ENCODE measurements at places on chromosomes 7 and 10. TPM values are rescaled to one million over a fixed set of nuclear protein-coding genes. Genes with fewer than 3 reads are reported as not detected.

DNA sequence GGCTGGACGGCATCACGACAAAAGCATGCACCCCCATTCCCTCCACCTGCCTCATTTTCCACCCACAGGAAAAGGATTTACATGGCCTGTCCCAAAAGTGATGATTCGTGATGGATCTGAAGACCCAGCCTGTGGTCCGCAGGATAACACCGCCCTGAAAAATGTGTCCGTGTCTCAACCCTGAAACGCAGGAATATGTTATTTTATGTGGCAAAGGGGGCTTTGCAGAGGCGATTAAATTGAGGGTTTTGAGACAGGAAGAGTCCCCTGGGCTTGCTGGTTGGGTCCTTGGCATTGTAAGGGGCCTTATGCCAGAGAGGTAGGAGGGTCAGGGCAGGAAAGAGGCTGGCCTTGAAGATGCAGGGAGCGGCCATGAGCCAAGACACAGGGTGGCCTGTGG, 80.2 kb upstream of the PPP2R2D start:
- no peaks in the 10 kb centered on the region for H3K4me1 ChIP-seq
- H3K27ac ChIP-seq: no peak overlapping the region
- peaks cover 11% of the 10 kb centered on the region for H3K27me3 ChIP-seq
- H3K4me3 ChIP-seq: no peak overlapping the region
- H3K36me3 ChIP-seq: no peaks in the 10 kb centered on the region

- H3K4me1 ChIP-seq: peaks cover 20% of the 10 kb centered on the region
- H3K27me3 ChIP-seq: no peaks in the 10 kb centered on the region
- no peaks in the 10 kb centered on the region for H3K36me3 ChIP-seq
- no peak for DNase-seq
Observed at GRCh38 chr10:73732931-73733623, 11.1 kb upstream of the SEC24C start.

DNA sequence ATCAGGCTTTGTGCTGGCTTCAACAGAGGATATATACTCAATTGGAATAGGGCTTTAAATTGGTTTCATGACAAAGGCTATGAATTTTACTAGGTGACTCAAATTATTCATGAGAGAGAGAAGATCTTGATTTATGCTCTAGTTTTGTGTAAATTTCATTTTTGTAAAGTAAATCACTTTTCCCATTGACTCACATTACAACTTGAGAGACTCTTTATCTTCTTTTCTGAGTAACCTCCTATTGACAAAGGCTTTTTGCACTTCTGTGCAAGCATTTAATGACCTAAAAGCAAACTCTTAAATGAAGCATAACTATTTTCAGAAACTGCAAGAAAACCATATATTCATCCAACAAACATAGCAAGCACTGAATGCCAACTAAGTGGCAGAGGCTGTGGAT, 98.5 kb upstream of the RHOBTB1 start:
- H3K27ac ChIP-seq: no peak overlapping the region
- DNase-seq: no peak
- no peak overlapping the region for H3K4me3 ChIP-seq
- H3K36me3 ChIP-seq: no peaks in the 10 kb centered on the region
- no peaks in the 10 kb centered on the region for H3K4me1 ChIP-seq

GRCh38 chr10:95236068-95236903, 42.2 kb downstream of the ACSM6 start:
- DNase-seq: peak; percentile 16
- H3K27me3 ChIP-seq: no peaks in the 10 kb centered on the region
- peaks cover 24% of the 10 kb centered on the region for H3K4me1 ChIP-seq
- H3K36me3 ChIP-seq: peaks cover 22% of the 10 kb centered on the region

AUTS2 gene
- 28.0 TPM for polyA plus RNA-seq

CDC14C gene
- polyA plus RNA-seq: not detected
